ENCODE measurements at places on chromosomes 11 and 22.
A peak's percentile ranks its signal among the peaks of the same experiment; 100 is the strongest.

- no peak for DNase-seq
Observed at GRCh38 chr11:63767565-63768236, 874 bp downstream of the ZFTA start.

GRCh38 chr22:44304354-44304753, 8.4 kb downstream of the SHISAL1 start:
- DNase-seq = no peak

DNA sequence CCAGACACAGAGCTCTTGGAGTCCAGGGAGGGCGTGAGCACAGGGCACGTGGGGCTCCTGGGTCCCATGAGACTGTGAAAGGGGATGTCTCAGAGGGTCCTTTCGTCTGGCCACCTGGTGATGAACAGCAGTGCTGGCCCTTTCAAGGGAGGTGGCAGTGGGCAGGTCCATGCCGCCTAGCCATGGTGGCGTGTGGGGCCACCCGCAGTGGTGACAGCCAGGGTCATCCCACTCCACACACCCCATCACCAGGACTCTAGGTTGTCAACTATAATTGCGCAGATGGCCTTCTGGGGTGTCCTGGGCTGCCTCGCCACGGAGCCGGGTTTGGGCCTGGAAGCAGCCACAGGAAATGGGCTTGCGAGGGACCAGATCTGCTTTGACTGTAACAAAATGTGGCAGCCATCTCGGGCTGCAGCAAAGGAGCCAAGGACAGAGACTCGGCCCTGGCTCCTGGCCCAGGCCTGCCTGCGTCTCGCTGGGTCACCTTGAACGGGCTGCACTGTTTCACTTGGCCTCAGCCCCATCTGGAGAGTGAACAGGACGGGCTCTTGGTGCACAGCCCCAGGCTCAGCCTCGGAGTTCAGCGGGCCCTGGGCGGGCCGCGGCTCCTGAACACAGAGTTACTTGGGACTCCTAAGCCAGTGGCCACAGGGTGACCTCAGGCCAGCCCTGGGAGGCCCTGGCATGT, 1350.5 kb downstream of the BRD1 start:
- DNase-seq = no peak

- no peak for DNase-seq
Observed at GRCh38 chr11:9280655-9281301, 15.6 kb upstream of the DENND5A start.

- no peak for DNase-seq
Observed at GRCh38 chr11:43853781-43854180, 26.9 kb upstream of the ALKBH3 start.

GRCh38 chr11:126198648-126199047, 12.8 kb downstream of the RPUSD4 start:
- no peak for DNase-seq

DNA sequence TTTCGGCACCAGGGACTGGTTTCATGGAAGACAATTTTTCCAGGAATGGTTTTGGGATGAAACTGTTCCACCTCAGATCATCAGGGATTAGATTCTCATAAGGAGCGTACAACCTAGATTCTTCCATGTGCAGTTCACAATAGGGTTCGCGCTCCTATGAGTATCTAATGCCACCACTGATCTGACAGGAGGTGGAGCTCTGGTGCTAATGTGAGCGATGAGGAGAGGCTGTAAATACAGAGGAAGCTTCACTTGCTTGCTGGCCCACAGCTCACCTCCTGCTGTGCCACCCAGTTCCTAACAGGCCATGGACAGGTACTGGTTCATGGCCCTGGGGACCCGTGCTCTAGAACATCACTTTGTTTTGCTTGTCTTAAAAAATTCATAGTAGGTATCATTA, 41.8 kb upstream of the AMPD3 start:
- DNase-seq = peak; percentile 44

DNA sequence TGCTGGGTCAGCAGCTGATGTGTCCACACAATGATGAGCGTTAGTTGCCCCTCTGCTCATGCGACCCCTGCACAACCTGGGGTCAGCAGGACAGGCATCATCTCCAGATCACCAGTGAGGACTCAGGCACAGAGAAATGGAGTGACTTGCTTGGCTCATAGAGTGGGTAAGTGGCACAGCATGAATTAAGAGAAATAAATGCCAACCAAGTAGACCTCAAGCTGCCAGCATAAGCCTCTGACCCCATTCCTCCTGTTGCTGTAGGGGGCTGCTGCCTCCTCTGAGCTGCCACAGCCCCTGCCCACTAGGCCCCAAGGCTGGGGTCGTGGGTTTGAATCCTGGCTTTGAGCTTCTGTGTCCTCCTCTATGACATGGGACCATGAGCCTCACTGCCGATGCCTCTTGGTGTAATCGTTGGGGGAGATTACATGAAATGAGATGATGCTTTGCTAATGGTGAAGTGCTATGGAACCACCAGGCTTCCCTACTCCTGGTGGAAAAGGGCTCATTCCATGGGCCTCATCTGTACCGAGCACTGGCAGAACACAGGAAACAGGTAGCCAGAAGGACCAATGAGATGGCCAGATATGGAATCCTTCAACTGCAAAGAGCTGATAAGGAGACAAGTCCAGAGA, 33.6 kb downstream of the LRRC32 start:
- no peak for DNase-seq

- DNase-seq = no peak
Observed at GRCh38 chr11:122808478-122808869, 29.8 kb upstream of the CRTAM start.

- DNase-seq = no peak
Observed at GRCh38 chr22:25153961-25154666, 45.5 kb upstream of the CRYBB3 start.

GRCh38 chr22:49853981-49854831, 562 bp downstream of the ZBED4 start:
- peak; percentile 16 for DNase-seq

DNA sequence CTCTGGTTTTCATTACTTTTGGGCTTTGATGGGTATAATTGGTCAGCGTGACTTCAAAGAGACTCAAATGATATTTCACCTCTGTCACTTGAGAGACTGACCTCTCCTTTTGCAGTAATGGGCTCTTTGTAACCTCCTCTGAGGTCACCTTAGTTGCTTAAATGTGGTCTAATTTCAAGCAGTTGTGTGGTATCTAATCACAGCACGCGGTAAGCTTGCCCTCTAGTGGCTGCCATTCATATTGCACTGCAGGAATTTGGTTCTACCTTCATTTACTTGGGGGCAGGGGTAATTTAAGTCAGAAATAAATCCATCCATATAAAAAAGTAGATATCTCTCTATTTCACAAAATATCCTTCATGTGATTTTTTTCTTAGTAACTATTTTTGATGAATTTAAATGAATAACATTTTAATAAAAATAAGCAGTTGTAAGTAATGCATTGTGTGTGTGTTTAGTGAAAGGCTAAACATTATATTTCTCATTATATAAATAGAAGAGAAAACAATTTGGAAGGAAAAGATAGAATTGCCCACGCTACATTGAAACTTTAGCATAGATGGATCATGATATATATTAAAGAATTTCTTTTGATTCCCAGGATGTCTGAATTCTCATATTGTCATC, 55.0 kb upstream of the ANO3 start:
- DNase-seq = peak; percentile 41

DNA sequence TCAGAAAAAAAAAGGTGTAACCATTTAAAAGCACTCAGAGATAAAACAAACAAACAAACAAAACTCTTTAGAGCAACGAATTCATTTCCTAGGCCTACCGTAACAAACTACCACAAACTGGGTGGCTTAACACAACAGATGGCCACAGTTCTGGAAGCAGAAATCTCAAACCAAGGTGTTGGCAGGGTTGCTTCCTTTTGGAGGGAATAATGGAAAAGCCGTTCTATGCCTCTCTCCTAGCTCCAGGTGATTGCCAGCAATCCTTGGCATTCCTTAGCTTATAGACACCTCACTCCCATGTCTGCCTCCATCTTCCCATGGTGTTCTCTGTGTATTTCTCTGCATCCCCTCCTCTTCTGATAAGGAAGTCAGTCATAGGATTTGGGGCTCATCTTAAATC, 200.4 kb downstream of the RAB38 start:
- no peak for DNase-seq

DNA sequence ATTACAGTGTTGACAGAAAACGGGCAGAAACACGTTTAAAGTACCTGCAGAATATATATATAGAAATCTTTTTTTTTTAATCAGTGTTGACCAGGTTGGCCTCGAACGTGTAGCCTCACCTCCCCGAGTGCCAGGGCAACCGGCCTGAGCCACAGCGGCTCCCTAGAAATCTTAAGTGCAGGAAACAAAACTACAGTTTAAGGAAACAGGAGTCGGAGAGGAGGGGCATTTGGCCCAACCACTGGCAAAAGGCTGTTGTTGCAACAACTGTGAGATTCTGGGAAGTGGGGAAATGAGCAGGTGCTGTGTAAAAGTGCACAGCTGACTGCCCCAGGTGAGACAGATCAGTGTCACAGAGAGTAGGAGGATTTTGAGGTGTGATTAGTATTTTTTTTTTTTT, 3.7 kb downstream of the YWHAH start:
- DNase-seq = no peak

- no peak for DNase-seq
Observed at GRCh38 chr11:62599901-62600300, 1.8 kb downstream of the MTA2 start.

- no peak for DNase-seq
Observed at GRCh38 chr11:112096194-112096593, 9.5 kb downstream of the SDHD start.

DNA sequence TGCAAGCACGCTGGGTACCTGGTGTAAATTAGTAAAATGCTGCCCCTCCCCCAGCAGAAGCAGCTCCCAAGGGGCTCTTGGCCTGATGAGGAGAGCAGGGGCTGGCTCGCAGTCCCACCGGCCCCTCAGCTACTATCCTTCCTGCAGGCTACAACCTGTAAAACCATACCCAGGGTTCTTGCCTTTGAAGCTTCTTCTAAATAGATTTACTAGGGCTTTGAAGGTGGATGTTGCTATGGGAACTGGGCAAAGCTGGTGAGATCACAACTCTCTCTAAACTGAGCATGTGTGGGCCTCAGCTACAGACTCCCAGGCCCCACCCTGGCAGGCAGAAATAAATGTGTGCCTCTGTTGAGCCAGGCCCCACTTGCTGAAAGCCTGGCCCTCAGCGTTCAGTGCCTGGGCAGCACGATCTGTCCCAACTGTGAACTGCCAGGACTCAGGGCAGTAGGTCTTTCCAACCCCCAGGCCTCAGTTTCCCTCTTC, 18.5 kb downstream of the CD5 start:
- no peak for DNase-seq

- DNase-seq = no peak
Observed at GRCh38 chr11:43508511-43508918, 149.8 kb downstream of the TTC17 start.

DNA sequence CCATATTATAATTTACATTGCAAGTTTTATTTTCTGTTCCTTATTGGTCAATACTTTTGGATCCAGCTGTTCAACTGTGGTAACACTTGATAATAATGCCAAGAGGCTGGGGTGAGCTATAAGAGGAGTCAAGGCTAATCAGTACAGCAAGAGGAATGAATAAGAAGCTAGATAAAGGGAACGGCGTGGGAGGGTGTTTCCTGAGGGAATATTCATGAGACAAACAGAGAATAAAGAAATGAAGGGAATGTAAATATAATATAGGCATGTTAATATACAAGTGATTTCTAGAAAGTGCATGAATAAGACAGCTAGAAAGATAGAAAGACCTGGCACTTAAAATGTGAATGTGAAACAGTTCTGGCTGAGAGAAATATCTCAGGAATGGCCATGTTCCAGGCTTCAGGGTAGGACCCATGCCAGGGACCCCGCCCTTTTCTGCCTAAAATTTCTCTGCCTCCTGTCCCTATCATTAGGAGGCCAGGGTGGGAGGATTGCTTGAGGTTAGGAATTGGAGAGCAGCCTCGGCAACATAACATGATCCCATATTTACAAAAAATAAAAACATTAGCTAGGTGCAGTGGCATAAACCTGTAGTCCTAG, 3.9 kb downstream of the OR51B4 start:
- no peak for DNase-seq

GRCh38 chr11:121964591-121964990, 151.4 kb downstream of the BLID start:
- no peak for DNase-seq

DNA sequence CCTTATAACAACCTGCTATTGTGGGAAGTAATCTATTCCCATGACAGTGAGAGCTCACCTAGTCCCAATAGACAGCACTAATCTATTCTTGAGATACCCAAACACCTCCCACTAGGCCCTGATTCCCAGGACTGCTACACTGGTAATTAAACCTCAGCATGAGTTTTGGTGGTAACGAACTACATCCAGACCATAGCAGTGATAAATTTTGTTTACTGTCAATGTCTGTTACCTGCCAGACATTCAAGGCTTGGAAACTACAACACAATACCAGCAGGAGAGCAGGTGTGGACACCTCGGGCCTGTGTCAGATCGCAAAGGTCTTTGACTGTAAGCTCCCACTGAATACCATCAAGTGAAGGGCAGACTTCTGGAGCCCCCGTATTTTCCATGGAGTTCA, 187.1 kb downstream of the ARHGAP42 start:
- no peak for DNase-seq

- DNase-seq = no peak
Observed at GRCh38 chr22:38572065-38572464, 2.1 kb upstream of the DMC1 start.

DNA sequence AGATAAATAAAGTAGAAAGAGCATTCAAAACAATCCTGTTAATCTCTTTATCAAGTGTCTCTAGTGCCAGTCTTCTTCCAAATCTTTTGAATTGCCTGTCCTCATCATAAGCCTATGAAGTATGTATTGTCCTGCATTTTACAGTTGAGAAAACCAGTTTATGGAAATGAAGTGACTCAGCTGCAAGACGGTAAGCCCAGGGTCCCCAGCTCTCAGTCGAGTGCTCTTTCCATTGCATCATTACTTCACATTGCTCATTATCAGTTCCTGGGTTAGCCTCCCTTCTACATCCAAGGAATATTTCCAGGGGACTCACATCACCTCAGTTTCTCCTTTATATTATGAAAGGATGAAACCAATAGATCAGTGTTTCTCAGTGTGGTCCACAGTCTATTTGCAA, 9.1 kb upstream of the P4HA3 start:
- no peak for DNase-seq

DNA sequence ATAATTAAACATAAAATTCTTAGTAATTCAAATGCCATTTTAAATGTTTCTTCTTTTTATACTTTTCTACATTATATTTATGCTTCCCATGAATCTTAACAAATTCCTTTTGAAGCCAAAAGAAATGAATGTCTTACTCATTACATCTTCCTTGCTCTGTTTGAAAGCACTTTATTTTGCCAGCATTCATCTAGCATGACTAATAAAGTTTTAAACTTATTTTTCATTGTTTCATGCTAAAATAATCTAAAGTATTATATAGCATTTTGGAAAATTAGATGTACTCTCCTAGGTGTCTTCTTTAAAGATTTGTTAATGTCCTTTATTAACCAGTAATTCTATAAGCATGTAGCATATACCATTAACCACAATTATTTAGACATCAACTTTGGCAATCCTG, 9.7 kb upstream of the PIWIL4 start:
- no peak for DNase-seq

GRCh38 chr11:58647866-58648265, 25.4 kb downstream of the CNTF start:
- no peak for DNase-seq

- DNase-seq = no peak
Observed at GRCh38 chr11:122154994-122155393, 39.0 kb upstream of the BLID start.

- no peak for DNase-seq
Observed at GRCh38 chr11:44528103-44528502, 37.4 kb upstream of the CD82 start.

Data from caudate nucleus (tissue), 63 donors.